ENCODE measurements at places on chromosomes 12 and 14.

DNA sequence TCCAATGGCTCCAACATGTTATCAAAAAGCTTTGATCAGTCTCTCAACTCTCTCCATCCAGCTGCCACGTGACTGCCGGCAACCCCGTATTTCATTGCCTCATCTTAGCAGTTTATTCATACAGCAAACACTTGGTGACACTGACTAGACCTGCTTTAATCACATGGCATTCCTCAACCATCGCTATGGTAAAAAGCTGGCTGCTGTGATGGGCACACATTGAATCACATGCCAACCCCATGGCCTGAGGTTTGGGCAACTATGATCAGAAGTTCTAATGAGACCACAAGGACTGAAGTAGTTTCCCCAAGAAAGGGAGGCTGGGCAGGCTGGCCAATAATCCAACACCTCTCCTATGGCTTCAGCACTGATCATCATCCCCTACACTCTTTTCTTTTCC, 40.6 kb upstream of the TAS2R42 start:
- DNase-seq: no peak

DNA sequence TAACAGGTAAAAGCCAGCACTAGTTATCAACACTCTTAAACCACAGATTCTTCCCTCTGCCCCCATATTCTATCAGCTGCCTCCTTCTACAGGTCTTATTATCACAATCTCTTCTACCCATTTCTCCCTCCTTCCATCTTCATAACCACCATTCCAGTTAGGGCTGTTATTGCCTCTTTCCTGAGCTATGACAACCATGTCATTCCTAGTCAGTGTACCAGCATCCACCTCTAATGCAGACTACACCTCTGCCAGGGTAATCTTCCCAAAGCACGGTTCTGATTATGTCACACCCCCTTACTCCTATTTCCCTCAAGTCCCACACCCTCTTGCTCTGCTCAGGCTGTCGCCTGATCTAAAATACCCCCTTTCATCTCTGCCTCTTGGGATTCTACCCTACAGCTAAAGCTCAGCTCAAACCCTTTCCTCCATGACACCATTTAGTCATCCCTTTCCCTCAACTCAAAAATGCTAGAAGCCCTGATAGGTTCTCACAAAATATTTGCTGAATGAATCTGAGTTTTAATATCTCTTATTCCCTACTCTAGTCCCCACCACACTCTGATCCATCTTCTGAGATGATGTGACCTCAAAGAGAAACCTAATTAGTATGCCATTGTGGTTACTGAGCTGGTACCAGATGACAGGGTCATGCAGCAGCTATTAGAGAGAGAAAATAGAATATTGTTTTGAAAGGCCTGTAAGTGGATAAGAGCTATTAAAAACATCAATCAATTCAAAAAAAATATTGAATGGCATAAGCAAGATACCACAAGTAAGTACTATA, 11.7 kb downstream of the RACGAP1 start:
- no peak for DNase-seq

- no peak for DNase-seq
These were observed 409.3 kb downstream of the PRKD1 start for GRCh38 chr14:29518335-29518734.

GRCh38 chr12:89016970-89017778, 335.1 kb downstream of the DUSP6 start:
- no peak for DNase-seq

DNA sequence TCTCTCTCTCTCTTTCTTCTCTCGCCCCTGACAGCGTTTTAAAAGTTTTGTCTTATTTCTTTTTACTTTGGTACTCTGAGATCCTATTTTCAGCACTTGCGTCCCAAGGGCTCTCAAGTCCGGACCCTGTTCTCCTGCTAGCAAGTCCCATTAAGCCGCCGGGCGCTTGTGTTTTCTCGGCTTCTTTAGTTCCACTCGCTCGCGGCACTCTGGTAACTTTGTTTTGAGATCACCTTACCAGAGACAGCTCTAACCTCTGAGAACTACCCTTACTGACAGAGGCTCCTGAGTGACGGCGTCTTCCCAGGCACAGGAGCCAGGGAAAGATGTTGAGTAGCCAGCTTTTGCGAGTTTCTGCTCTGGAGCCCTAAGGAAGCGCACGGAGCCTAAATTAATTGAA, 2.7 kb upstream of the MYF5 start:
- no peak for DNase-seq

GRCh38 chr12:77953528-77954205, 123.0 kb downstream of the NAV3 start:
- no peak for DNase-seq

- DNase-seq: no peak
These were observed 81.7 kb downstream of the CRADD start for GRCh38 chr12:93758801-93759373.

DNA sequence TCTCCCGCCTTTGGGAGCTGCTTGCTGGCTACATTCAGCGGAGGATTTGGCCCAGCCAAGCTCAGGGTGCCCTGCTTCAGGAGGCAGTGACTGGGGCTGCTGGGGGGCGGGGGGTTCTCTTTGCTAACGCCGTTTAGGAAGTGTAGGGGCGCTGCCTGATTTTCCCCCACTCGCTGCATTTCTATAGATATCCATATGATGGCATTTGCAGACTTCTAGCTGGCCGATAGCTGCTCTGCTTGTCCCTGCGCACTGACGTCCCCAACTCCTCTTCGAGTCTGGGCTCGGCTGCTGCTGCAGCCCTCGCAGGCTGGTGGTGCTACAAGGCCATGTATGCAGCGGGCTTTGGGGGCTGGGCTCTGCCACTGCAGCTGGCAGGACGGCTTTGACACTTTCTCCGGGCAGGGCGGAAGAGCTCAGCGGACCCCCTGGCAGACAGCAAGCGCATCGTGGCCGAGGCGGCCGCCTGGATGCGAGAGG, 3.1 kb downstream of the LRFN5 start:
- DNase-seq: no peak

- no peak for DNase-seq
These were observed 12.6 kb downstream of the SNAPC1 start for GRCh38 chr14:61774861-61775260.

DNA sequence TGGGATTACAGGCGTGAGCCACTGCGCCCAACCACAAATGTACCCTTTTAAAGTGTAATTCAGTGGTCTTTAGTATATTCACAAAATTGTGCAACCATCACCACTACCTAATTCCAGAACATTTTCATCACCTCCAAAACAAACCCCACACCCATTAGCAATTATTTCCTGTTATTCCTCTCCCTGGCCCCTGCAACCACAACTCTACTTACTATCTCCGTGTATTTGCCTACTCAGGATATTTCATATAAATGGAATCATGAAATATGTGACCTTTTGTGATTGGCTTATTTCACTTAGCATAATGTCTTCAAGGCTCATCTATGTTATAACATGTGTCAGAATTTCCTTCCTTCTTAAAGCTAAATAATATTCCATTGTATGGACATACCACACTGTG, 16.0 kb upstream of the AQP2 start:
- no peak for DNase-seq

DNA sequence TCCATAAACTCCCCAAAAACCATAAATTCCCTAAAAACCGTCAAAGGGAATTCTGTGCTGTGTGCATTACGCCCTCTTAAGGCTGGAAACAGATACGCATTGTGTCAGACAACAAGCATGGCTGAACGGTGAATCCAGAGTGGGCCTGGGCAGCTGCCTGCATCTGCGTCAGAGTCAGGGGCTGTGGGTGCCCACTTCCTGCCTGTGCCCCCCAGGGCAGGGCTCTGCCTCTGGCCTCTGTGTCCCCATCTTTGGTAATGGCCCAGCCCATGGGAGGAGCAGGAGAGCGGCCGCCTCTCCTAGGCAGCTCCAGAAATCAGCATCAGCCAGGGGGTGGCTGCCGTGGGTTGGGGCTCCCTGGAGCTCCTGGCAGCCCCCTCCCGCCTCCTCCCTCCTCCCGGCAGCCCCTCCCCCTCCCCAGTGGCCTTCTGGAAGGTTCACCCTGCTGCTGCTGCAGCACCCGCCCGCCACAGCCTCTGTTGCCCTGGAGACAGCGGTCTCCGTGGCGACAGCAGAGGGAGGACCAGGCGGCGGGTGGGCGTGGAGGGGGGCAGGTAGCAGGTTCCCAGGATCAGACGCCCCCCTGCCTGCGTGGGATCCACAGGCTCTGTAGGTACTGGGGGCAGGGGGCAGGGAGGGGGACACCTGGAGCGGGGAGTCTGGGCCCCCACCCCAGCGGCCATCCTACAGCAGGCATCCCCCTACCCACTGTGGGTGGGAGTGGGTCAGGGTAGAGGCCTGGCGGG, 5.9 kb downstream of the MMP17 start:
- DNase-seq: no peak

DNA sequence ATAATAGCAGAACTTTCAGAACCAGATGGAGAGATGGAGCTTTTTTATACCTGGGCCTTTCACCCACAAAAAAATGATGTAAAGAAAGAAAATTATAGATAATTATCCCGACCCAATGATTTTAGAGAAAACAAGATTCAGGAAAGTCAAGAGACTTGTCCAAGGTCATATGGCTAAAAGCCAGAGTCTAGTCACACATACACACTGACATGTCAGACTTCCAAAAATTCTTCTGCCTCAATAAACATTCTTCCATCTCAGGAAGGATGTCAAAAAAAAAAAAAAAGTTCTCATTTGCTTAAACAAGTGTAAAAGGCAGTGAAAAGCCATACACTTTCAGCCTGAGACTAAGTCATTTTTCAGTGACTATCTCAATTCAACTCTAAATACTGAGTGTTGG, 116.0 kb downstream of the PRICKLE1 start:
- no peak for DNase-seq

GRCh38 chr14:87899228-87899627, 93.8 kb downstream of the GALC start:
- no peak for DNase-seq

DNA sequence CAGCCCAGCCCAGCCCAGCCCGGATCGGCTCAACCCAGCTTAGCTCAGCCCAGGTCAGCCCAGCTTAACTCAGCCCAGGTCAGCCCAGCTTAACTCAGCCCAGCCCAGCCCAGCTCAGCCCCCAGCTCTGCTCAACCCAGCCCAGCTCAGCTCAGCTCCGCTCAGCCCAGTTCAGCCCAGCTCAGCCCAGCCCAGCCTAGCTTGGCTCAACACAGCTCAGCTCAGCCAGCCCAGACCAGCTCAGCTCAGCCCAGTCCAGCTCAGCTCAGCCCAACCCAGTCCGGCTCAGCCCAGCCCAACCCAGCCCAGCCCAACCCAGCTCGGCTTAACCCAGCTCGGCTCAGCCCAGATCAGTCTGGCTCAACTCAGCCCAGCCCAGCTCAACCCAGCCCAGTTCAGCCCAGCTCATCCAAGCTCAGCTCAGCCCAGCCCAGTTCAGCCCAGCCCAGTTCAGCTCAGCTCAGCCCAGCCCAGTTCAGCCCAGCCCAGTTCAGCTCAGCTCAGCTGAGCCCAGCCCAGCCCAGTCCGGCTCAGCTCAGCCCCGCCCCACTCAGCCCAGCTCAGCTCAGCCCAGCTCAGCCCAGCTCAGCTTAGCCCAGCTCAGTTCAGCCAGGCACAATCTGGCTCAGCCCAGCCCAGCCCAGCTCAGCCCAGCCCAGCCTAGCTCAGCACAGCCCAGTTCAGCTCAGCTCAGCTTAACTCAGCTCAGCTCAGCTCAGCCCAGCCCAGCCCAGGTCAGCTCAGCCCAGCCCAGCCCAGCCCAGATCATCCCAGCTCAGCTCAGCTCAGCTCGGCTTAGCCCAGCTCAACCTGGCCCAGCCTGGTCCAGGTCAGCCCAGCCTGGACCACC, 331.7 kb downstream of the TMEM121 start:
- no peak for DNase-seq

- DNase-seq: no peak
These were observed 87.9 kb upstream of the AVPR1A start for GRCh38 chr12:63238892-63239291.

DNA sequence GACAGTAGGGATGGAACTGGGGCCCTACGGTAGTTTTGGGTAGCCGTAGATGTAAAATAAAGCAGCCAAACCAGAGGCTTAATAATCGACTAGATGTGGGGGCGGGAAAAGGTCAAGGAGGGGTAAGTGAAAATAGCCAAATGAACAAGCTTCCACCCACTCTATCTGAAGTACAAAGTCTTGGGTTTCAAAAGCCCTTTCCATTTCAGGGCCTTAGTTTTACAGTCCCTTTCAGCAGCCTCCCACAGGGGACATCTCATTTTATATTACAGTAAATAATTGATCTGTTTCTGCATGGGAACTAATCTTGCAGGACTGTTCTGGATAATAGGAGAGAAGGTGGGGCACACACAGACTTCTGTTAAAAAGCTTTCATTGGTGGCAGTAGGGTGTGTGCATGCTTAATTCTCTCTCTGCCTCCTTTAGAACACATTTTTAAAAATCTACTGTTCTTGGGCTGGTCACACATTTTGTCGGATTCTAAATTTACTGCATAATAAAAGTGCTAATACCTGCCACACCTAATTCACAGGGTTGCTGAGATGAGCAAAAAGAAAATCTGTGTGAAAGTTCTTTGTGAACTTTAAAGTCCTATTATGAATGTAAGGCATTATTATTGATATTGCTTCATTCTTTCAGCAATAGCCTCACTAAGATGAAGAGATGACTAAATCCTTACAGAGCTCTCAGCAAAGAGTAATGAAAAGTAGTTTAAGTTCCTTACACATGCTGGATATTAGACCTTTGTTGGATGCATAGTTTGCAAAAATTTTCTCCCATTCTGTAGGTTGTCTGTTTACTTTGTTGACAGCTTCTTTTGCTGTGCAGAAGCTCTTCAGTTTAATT, 104.6 kb downstream of the ITPR2 start:
- DNase-seq: no peak

DNA sequence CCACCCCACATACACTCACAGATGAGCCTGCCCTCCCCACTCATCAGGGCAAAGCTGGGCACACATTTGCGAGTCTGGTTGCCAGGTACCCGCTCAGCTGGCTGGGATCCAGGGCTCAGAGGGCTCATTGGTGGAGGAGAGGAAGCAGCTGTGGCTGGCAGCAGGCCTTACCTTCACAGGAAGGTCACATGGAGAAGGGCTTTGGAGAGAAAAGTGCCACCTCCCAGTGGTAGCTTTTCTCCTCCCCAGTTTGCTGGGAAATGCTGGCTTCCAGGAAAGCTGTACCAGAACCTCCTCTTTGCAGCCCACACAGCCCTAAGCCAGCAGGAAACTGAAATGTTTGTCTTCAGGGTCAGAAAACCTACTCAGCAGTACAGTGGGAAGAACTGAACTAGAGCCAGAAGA, 55.6 kb downstream of the LGMN start:
- DNase-seq: no peak

GRCh38 chr12:117279606-117280005, 81.8 kb downstream of the NOS1 start:
- no peak for DNase-seq

- no peak for DNase-seq
These were observed 507 bp downstream of the SPTSSA start for GRCh38 chr14:34461334-34462131.

GRCh38 chr12:115999582-115999981, 277.9 kb downstream of the MED13L start:
- DNase-seq: no peak

All from epithelial cell of prostate (primary cell).